Forelimb muscle (tissue), 1 donor: ENCODE measurements at places on chromosomes 2 and 18.

- DNase-seq: no peak
These were observed 11.5 kb downstream of the VPS4B start for GRCh38 chr18:63410792-63411191.

- no peak for DNase-seq
These were observed 177.3 kb upstream of the ST6GAL2 start for GRCh38 chr2:107063228-107063627.

- no peak for DNase-seq
These were observed 106.0 kb upstream of the FOSL2 start for GRCh38 chr2:28286678-28287077.

DNA sequence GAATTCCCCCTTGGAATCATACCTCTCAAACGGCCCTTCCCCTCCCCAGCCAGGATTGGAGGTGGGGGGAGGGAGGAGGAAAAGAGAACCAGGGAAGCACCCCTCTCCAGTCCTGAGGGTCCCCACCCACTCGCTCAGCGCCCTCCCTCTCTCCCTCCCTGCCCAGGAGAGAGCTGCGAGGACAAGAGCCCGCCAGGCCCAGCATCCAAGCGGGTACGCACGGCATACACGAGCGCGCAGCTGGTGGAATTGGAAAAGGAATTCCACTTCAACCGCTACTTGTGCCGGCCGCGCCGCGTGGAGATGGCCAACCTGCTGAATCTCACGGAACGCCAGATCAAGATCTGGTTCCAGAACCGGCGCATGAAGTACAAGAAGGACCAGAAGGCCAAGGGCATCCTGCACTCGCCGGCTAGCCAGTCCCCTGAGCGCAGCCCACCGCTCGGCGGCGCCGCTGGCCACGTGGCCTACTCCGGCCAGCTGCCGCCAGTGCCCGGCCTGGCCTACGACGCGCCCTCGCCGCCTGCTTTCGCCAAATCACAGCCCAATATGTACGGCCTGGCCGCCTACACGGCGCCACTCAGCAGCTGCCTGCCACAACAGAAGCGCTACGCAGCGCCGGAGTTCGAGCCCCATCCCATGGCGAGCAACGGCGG is 14.4 kb downstream of the HOXD3 start:
- DNase-seq: no peak
